ENCODE measurements at places on chromosomes 1 and 21. TPM values are rescaled to one million over a fixed set of nuclear protein-coding genes. Genes with fewer than 3 reads are reported as not detected.

ITGB2 gene
- polyA plus RNA-seq: 8.8 TPM

CLDN17 gene
- not detected for polyA plus RNA-seq

GLIS1 gene
- 3.2 TPM for polyA plus RNA-seq

CCSAP gene
- 8.9 TPM for polyA plus RNA-seq

TTLL7 gene
- 3.1 TPM for polyA plus RNA-seq

IFI44L gene
- 6.6 TPM for polyA plus RNA-seq

OR6K6 gene
- not detected for polyA plus RNA-seq

CRNN gene
- polyA plus RNA-seq: not detected

KIF21B gene
- 2.3 TPM for polyA plus RNA-seq

MRAP gene
- not detected for polyA plus RNA-seq

FOXD3 gene
- not detected for polyA plus RNA-seq
